ENCODE measurements at places on chromosomes 4 and X. TPM values are rescaled to one million over a fixed set of nuclear protein-coding genes. Genes with fewer than 3 reads are reported as not detected.
A peak's percentile ranks its signal among the peaks of the same experiment; 100 is the strongest.

The GPRASP2 gene
- total RNA-seq = 11.4 TPM

GRCh38 chrX:150692831-150693724 is at the start of gene MTMR1:
Gene MTMR1, plus strand, starts transcription at chrX:150693396. Its CDS starts 135 bp downstream, at chrX:150693531.
- peaks cover 3% of the 10 kb centered on the region for H3K4me1 ChIP-seq
- peak within 1 kb of the TSS; percentile 94 for H3K27ac ChIP-seq
- peak within 1 kb of the TSS; percentile 82 for H3K4me3 ChIP-seq
- peak; percentile 14 for DNase-seq
- no peaks in the 10 kb centered on the region for H3K27me3 ChIP-seq
- H3K36me3 ChIP-seq = peaks cover 5% of the 10 kb centered on the region

GRCh38 chr4:168887809-168888208 is 122.2 kb downstream of the CBR4 start:
- H3K27ac ChIP-seq = no peak overlapping the region
- peaks cover 6% of the 10 kb centered on the region for H3K4me1 ChIP-seq
- H3K36me3 ChIP-seq = peaks cover 21% of the 10 kb centered on the region
- no peak overlapping the region for H3K4me3 ChIP-seq

DNA sequence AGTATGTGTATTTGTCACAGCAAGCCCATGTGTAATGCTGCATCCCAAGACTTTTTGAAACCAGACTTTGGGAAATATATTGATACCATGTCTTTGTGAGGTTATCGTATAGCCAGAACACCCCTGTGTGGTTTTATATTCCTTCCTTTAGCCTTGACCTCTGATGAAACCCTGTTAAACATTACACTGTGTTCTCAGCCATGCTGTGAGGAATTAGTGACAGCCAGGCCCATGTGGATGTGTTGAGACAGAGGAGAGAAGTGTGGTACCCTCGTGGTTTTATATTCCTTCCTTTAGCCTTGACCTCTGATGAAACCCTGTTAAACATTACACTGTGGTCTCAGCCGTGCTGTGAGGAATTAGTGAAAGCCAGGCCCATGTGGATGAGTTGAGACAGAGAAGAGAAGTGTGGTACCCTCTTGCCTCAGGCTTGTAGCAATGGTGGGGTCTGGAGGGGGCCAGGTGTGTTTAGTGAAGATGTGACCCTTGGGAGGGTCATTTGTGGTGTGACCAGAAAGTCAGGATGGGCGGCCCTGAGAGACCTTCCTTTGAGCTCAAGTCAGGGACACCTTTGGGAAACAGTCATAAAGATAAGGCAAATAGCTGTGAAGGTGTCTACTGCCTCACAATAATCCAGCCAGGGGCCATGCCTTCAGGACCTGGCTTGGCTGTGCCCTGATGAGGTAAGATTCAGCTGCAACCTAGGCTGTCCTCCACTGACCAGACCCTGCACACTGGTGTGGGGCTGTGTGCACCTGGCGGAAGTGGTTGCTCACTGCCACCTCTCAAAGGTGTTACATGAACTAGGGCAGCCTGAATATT is 110.0 kb downstream of the IRF2 start:
- H3K4me1 ChIP-seq = peaks cover 13% of the 10 kb centered on the region
- H3K4me3 ChIP-seq = no peak overlapping the region
- no peak for DNase-seq
- peaks cover 1% of the 10 kb centered on the region for H3K36me3 ChIP-seq

Measured in progenitor cell of endocrine pancreas (in vitro differentiated cells).